ENCODE measurements at places on chromosomes 1 and 21. TPM values are rescaled to one million over a fixed set of nuclear protein-coding genes. Genes with fewer than 3 reads are reported as not detected.

DNA sequence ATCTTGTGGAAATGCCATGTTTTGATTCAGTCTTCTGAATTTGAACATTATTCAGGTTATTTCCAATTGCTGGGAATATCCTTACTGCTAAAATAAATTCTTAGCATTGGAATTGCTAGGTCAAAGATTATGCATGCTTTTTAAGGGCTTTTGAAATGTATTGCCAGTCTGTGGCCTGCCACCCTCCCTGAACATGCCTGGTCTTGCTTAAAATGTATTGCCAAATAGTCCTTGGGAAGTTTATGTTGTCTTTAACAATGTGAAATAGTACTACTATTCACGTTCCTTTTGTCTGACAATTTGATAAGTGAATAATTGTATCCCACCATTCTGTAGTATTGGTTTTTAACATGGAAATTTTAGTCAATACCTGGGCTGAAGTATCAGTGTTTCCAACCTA, 13.6 kb downstream of the TARDBP start:
- H3K4me1 ChIP-seq, result no peaks in the 10 kb centered on the region
- peaks cover 47% of the 10 kb centered on the region for H3K36me3 ChIP-seq
- no peaks in the 10 kb centered on the region for H3K27me3 ChIP-seq
- no peak for DNase-seq
- no peak overlapping the region for H3K4me3 ChIP-seq

DNA sequence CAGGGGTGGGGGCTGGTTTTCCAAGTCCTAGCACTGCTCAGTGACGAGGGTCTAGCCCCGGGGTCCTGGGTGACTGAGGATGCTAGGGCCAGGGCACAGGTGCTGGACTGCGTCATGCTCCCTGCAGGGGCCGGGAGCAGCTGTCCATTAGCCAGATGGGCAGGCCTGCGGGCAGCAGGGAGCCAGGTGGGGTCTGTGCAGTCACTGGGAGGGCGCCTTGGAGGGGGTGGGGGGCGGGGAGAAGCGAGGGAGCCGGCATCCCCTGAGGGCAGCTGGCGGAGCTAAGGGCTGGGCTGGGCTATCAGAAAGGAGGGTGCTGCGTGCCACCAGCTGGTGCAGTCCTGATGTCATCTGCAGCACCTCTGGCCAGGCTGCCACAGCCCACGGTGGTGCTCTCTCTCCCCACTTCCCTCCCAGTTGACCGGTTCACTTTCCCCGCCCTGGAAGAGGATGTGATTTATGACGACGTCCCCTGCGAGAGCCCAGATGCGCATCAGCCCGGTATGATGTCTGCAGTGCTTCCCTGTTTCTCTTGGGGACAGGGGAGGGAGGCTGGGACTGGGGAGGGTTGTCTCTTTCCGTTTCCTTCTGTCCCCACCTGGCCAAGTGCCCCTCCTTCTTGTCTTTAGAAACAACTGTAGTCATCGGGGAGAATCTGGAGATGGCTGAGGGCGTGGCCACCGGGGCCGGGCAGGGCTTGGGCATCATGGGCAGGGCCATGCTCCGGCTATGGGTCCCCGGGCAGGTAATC, 63.8 kb downstream of the ARHGEF10L start:
- DNase-seq, result peak; percentile 53
- H3K27ac ChIP-seq, result no peak overlapping the region
- peaks cover 21% of the 10 kb centered on the region for H3K4me1 ChIP-seq
- H3K27me3 ChIP-seq, result no peaks in the 10 kb centered on the region
- peaks cover 14% of the 10 kb centered on the region for H3K36me3 ChIP-seq

DNA sequence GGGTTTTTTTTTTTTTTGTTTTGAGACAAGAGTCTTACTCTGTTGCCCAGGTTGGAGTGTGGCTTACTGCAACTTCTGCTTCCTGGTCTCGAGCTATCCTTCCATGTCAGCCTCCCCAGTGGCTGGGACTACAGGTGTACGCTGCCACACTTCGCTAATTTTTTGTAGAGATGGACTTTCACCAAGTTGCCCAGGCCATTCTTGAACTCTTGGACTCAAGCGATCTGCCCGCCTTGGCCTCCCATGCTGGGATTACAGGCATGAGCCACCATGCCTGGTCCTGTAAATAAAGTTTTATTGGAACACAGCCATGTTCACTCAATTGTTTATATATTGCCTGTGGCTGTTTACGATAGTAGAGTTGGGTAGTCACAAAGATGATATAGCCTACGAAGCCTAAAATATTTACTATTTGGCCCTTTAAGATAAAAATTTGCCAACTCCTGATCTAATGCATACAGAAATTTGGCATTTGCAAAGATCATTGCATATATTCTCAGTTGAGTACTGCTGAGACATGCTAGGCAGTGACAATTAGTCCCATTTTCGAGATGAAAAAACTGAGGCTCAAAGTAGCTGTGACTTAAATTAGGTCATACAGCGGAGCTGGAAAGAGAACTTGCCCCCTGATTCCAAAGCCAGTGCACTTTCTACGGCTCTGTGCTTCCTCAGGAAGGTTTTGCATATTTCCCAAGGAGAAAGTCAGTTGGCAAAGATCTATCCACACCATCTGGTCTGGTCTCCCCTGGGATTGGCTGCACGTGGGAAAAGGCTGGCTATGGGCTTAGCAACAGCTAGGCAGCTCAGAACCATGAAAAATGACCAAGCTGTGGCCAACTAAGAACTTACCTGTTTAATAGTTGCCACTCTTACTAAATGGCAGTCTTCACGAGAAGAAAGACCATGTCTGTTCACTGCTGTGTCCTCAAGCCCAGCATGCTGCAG, 19.4 kb downstream of the MECR start:
- H3K27ac ChIP-seq, result no peak overlapping the region
- DNase-seq, result no peak
- no peak overlapping the region for H3K4me3 ChIP-seq

DNA sequence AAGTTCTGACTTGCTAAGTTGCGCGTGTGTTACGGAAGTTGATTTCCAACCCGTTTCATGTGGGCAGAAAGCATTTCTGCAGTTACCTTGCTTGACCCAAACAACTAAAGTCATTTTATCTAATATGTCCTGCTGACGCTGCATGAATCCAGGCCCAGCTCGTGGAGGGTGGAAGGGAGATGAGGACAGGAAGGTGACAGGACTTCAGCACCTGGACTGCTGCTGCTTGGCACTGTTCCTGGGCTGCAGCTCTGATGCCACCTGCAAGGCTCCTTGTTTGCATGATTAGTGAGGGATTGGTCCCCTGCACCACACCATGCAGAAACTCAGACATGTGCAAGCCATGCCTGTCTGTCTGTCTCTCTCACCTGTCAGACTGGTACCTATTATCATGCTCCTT, 198.4 kb downstream of the PRDM2 start:
- no peak overlapping the region for H3K27ac ChIP-seq
- no peak for DNase-seq
- no peaks in the 10 kb centered on the region for H3K36me3 ChIP-seq
- H3K4me1 ChIP-seq, result peaks cover 2% of the 10 kb centered on the region
- H3K4me3 ChIP-seq, result no peak overlapping the region
- peaks cover 22% of the 10 kb centered on the region for H3K27me3 ChIP-seq

DNA sequence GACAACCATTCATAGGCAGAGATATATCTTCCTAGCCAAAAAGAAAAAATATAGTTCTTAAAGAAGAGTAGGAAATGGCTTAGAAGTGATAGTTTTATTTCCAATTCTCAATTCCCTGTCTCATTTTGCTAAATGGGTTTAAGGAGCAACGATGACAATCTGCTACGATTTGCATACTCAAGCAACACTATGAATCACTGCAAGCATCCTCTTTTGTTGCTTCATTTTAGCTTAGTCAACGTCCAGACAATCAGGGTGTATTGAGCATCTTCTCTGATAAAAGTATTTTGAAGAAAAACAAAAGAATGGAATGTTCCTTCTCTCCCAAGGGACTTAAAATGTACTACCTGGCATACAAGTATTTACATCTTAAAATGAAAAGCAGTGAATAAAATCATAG, 80.6 kb downstream of the RGS7 start:
- H3K4me1 ChIP-seq, result no peaks in the 10 kb centered on the region
- H3K36me3 ChIP-seq, result no peaks in the 10 kb centered on the region
- DNase-seq, result no peak
- no peak overlapping the region for H3K4me3 ChIP-seq
- no peaks in the 10 kb centered on the region for H3K27me3 ChIP-seq
- H3K27ac ChIP-seq, result no peak overlapping the region

DNA sequence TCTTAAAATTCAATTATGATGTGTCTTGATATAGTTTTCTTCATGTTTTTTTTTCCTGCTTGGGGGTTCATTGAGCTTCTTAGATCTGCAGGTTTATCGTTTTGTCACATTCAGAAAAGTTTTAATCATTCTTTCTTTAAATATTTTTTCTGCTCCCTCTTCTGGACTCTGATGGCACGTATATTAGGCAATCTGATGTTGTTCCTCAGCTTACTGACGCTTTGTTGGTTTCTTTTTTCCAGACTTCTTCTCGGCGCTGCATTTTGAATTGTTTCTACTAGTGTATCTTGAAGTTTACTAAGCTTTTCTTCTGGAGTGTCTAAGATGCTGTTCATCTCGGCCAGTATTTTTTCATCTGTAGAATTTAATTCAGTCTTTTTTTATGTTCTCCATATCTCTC, 44.8 kb upstream of the FMOD start:
- H3K4me3 ChIP-seq, result no peak overlapping the region
- H3K4me1 ChIP-seq, result no peaks in the 10 kb centered on the region
- no peak for DNase-seq
- H3K27ac ChIP-seq, result no peak overlapping the region
- H3K27me3 ChIP-seq, result peaks cover 6% of the 10 kb centered on the region

DNA sequence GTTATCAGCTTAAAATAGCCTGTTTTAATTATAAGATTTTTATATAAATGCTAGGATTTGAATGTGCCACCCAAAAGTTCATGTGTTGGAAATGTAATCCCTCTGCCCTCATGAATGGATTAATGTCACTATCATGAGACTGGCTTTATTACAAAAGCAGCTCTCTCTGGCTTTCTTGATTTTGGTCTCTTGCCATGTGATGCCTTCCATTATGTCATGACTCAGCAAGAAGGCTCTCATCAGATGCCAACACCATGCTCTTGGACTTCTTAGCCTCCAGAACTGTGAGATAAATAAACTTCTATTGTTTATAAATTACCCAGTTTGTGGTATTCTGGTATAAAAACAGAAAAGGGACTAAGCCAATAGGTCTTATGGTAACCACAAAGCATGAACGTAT, 6.9 kb upstream of the PRSS38 start:
- no peaks in the 10 kb centered on the region for H3K27me3 ChIP-seq
- H3K27ac ChIP-seq, result no peak overlapping the region
- H3K4me3 ChIP-seq, result no peak overlapping the region
- H3K4me1 ChIP-seq, result no peaks in the 10 kb centered on the region
- H3K36me3 ChIP-seq, result no peaks in the 10 kb centered on the region

The KIAA0040 gene
- 9.1 TPM for total RNA-seq

The INAVA gene
- 1.2 TPM for total RNA-seq

The SLC44A5 gene
- 0.27 TPM for total RNA-seq

GRCh38 chr1:228457017-228457395, 30.2 kb upstream of the RNF187 start:
- H3K27ac ChIP-seq, result peak overlapping the region; percentile 96
- H3K4me1 ChIP-seq, result peaks cover 19% of the 10 kb centered on the region
- H3K27me3 ChIP-seq, result peaks cover 14% of the 10 kb centered on the region
- peaks cover 9% of the 10 kb centered on the region for H3K36me3 ChIP-seq
- peak overlapping the region; percentile 76 for H3K4me3 ChIP-seq

The BROX gene
- total RNA-seq, result 32.3 TPM

- no peak for DNase-seq
- peaks cover 15% of the 10 kb centered on the region for H3K27me3 ChIP-seq
- H3K27ac ChIP-seq, result no peak overlapping the region
- H3K36me3 ChIP-seq, result no peaks in the 10 kb centered on the region
- H3K4me1 ChIP-seq, result no peaks in the 10 kb centered on the region
Observed at GRCh38 chr1:29406814-29407213, 170.5 kb downstream of the PTPRU start.

The NUF2 gene
- total RNA-seq, result 10.1 TPM

DNA sequence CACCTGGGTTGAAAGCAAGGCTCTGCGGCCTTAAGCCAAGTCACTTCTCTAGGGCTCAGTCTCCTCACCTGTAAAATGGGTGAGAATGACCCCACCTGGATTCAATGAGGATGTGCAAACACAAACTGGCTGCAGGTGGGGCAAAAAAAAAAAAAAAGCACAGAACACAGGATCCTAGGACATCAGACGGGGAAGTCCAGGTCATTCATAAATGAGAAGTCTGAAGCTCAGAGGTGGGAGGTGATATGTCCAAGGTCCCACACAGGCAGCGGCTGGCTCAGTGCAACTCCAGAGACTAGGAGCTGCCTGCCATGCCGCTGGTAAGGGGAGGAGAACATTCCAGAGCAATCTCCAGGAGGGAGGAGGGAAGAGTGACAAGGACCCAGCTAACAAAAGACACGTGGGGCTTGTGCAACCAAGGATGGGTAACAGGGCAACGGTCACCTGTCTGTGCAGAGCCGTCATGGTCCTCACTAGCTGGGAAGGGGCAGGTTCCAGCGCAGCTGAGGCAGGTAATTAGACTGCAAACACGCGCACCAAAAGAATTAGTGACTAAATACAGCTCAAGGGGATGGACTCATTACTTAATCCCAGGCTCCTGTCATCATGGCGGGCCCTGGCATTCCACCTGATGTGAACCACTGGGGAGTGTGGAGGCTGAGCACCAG, 19.5 kb downstream of the IFFO2 start:
- H3K27me3 ChIP-seq, result no peaks in the 10 kb centered on the region
- H3K27ac ChIP-seq, result no peak overlapping the region
- no peaks in the 10 kb centered on the region for H3K36me3 ChIP-seq
- DNase-seq, result no peak
- peaks cover 39% of the 10 kb centered on the region for H3K4me1 ChIP-seq

GRCh38 chr1:212286556-212287131, 1.4 kb downstream of the PPP2R5A start:
- no peaks in the 10 kb centered on the region for H3K27me3 ChIP-seq

DNA sequence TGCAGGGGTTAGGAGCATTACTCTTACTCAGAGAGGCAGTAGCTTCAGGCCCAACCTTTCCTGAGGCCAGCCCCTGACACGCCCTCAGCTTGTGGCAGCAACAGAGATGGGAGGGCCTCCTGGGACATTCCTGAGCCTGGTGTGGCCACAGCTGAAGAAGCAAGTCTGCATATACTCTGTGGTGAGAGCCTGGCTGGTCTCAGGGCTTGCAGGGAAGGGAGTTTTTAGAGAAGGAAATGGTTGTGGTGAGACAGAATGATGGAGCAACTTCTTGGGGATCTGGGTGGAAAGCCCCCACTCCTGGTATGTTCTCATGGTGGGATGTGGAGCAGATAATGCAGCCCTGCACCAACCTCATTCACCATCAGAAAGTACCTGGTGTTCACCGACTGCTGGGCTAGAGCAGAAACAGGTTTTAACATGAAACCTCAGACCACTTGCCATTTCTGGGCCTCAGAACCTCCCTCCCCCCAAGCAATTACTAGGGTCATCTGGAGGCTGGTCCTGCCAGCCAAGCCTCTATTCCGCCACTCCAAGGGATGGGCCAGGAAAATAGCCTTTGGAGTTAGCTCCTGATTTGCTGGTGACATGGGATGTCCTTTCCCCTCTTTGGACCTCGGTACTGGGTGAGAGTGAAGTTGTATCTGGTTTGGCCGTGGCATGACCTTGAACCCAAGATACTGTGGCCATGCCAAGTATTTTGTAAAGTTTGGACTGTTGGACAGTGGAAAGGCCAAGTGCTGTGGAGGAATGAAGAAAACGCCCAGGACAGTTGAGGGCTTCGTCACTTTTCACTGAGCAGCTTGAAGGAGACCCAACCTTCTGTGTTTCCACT, 28.1 kb upstream of the RNF19B start:
- peak; percentile 76 for DNase-seq
- no peaks in the 10 kb centered on the region for H3K36me3 ChIP-seq
- H3K4me3 ChIP-seq, result no peak overlapping the region
- peak overlapping the region; percentile 74 for H3K27ac ChIP-seq

- no peak for DNase-seq
- no peak overlapping the region for H3K27ac ChIP-seq
- peaks cover 32% of the 10 kb centered on the region for H3K4me1 ChIP-seq
Observed at GRCh38 chr21:45090966-45091365, 16.6 kb downstream of the ADARB1 start.

The SELENOF gene
- total RNA-seq, result 136 TPM

Measured in muscle of leg (tissue), 16 donors.